ENCODE measurements at places on chromosomes 16 and 17.

DNA sequence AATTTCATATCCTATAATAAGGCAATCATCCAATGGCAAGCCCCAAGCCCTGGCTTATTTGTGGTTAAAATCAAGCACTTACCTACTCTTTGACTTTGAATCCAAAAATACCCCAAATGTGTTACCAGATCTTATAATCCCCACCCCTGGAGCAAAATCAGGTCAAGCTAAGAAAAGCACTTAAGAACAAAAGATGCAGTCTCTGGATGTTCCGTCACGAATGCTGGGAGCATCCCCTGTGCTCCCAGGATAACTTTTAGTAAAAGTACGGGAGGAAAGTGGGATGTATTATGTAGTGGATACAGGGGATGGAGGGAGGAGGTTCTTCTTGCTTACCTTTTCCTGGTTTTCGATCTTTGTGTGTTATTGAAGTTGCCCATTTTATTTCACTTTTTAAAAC lies 29.5 kb downstream of the SHISA9 start:
- no peak for DNase-seq

- DNase-seq, result no peak
Observed at GRCh38 chr17:77271411-77271810, 130.6 kb downstream of the SEC14L1 start.

DNA sequence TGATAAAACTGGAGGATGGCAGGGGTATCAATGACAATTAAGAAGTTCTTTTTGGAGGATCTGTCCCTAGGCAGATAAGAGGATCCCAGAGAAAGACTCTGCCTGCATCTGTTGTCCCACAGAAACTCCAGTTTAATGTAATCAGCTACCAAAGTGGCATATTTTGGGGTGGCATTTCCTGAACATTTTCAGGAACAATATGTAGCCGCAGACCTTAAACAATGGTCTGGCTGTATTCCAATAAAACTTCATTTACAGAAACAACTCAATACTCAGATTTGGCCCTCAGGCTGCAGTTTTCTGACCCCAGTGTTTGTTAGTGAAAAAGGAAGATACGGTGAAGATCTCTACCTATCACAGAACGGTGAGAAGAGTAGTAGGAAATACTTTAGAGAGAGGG lies 46.1 kb downstream of the KCNJ16 start:
- no peak for DNase-seq

DNA sequence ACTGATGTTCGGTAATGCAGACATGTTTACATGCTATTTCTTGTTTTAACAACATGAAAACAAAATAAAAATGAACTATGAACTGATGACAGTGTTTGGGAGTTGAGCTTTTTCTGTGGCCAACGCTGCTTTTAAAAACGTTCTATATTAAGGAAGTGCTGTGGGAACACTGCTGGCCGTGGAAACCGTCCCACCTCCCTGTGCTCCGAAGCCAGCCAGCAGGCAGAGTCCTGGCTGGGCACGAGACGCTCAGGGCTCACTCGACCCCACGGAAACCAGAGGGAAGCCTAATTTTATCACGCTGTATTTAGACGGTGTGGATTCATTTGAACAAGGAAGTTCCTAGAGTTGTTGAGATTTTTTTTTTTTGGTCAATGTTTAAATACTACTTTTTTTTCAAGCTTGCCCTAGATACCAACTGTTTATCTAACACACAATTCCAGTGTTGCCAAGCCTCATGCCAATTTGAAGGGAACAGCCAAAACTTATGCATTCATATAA lies 25.8 kb downstream of the ADCY9 start:
- DNase-seq, result peak; percentile 28
